ENCODE measurements at places on chromosomes 3 and 15. TPM values are rescaled to one million over a fixed set of nuclear protein-coding genes. Genes with fewer than 3 reads are reported as not detected.

- H3K36me3 ChIP-seq: no peaks in the 10 kb centered on the region
- peaks cover 5% of the 10 kb centered on the region for H3K4me1 ChIP-seq
- no peaks in the 10 kb centered on the region for H3K27me3 ChIP-seq
- H3K4me3 ChIP-seq: no peak overlapping the region
- no peak for DNase-seq
- H3K27ac ChIP-seq: no peak overlapping the region
These were observed 8.1 kb upstream of the CLDN11 start for GRCh38 chr3:170410428-170411029.

The SYNPR gene
- total RNA-seq: not detected

The RARRES1 gene
- total RNA-seq: 1.4 TPM

GRCh38 chr3:142975316-142975995, 12.0 kb upstream of the PAQR9 start:
- no peak overlapping the region for H3K27ac ChIP-seq
- H3K4me1 ChIP-seq: no peaks in the 10 kb centered on the region
- peaks cover 11% of the 10 kb centered on the region for H3K27me3 ChIP-seq

The XXYLT1 gene
- total RNA-seq: 23.7 TPM

The FMN1 gene
- 4.3 TPM for total RNA-seq

GRCh38 chr3:169082076-169082475, 581.4 kb downstream of the MECOM start:
- H3K4me3 ChIP-seq: no peak overlapping the region
- H3K4me1 ChIP-seq: peaks cover 15% of the 10 kb centered on the region
- peaks cover under 1% of the 10 kb centered on the region for H3K36me3 ChIP-seq
- DNase-seq: no peak
- H3K27me3 ChIP-seq: no peaks in the 10 kb centered on the region
- H3K27ac ChIP-seq: peak overlapping the region; percentile 27

DNA sequence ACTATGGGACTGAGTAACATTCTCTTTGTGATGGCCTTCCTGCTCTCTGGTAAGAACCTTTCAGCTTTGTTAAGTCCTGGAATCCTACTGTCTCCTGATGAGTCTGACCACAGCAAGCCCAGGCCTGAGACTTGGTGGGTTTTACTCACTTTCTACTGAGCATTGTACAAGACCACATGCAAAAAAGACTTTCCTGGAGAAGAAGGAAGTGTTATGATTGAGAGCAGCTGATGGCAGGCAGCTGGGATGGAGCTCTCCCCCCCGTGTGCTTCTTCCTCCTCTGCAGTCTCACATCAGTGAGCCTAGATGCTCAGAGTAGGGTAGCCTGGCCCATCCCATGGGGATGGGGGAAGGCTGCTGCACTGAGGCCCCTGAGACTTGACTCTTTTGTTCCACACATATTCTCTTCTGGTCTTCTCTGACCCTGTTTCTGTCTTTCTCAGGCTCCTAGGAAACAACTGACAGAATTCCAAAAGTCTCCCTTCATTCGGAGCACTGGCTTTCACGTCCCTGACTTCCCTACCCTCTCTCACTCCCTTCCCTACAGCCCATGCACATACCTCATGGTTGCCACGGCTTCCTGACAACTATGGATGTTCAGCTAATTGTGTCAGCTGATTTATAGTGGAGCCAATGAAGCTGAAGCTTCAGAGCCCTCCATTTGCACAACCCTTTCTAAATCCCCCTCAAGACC, 36.6 kb downstream of the CD86 start:
- no peaks in the 10 kb centered on the region for H3K36me3 ChIP-seq
- H3K27me3 ChIP-seq: no peaks in the 10 kb centered on the region
- DNase-seq: no peak
- H3K27ac ChIP-seq: no peak overlapping the region

- no peak overlapping the region for H3K27ac ChIP-seq
- peaks cover 12% of the 10 kb centered on the region for H3K4me1 ChIP-seq
- no peak overlapping the region for H3K4me3 ChIP-seq
- no peaks in the 10 kb centered on the region for H3K27me3 ChIP-seq
- no peak for DNase-seq
These were observed 40.6 kb upstream of the C3orf80 start for GRCh38 chr3:160184655-160185054.

DNA sequence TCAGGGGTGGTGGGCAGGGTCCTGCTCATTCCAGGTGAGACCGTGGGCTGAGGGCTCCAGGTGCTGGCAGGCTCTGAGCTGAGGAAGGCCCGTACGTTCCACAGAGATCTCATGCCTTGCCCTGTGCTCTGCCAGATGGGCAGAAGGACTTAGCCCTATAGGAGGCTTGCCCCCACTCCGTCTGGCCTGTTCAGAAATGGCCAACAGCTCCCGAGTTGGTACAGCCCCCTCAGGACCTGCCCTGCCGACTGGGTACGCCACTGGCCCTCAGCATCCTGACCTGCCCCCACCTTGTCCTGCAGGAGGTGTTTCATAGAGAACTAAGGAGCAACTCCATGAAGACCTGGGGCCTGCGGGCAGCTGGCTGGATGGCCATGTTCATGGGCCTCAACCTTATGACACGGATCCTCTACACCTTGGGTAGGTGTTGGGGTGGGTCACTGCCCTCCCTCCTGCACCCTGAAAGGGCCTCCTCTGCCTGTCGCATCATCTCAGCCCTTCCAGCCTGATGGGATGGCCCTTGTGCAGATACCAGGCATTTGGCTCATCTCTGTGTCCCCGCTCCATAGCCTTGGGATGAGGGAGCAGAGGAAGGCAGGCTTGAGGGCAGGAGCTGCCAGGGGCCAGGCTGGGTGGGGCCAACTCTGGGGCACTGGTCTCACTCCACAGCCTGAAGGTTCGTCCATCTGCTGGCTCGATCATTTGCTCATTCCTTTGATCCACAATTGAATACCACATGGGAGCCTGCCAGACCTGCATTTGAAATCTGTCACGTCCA, 14.2 kb downstream of the TMEM43 start:
- no peak for DNase-seq
- H3K4me3 ChIP-seq: no peak overlapping the region
- no peaks in the 10 kb centered on the region for H3K27me3 ChIP-seq
- peaks cover 40% of the 10 kb centered on the region for H3K36me3 ChIP-seq

DNA sequence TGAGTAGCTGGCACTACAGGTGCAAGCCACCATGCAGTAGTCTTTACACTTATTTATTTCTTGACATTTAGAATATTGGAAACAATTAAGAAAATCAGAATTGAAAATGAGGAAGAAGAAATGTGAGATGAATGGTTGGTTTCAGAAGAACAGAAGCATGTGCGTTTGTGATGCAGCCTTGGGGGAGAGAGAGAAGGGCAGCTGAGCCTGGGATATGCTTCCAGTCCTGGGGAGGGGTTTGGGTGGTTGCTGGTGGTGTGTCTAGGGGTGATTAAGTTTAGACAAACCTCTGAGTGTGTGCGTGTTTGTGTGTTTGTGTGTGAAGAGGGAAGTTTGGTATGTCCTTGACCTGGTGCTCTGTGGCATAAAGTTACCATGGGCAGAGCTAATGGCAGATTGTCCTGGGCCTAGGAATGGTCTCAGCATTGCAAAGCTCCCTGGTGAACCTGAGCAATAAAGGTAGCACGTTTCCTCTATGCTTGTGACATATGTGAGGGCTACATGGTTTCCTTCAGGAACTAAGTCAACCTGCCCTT, 35.6 kb downstream of the CTSH start:
- no peaks in the 10 kb centered on the region for H3K27me3 ChIP-seq
- H3K4me3 ChIP-seq: no peak overlapping the region
- H3K4me1 ChIP-seq: peaks cover 4% of the 10 kb centered on the region

The LRRC31 gene
- not detected for total RNA-seq

DNA sequence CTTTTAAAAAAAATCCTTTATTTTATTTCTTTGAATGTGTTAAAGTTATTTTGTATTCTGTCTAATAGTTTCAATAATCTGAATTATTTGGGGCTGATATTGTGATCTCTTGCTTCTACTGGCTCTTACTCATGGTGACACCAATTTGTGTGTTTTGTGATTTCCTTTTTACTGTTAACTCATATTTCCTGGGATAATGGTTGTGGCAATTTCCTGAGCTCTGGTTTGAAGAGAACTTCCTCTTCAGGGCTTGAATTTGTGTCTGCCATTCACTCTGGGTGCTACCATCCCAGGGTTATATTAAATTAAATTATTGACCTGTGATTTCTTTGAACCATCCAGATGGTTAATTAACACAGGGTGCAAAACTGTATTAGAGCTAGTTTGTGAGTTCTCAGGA, 60.4 kb upstream of the RNF7 start:
- no peak overlapping the region for H3K27ac ChIP-seq
- H3K4me1 ChIP-seq: peaks cover 9% of the 10 kb centered on the region
- no peak overlapping the region for H3K4me3 ChIP-seq
- DNase-seq: no peak

DNA sequence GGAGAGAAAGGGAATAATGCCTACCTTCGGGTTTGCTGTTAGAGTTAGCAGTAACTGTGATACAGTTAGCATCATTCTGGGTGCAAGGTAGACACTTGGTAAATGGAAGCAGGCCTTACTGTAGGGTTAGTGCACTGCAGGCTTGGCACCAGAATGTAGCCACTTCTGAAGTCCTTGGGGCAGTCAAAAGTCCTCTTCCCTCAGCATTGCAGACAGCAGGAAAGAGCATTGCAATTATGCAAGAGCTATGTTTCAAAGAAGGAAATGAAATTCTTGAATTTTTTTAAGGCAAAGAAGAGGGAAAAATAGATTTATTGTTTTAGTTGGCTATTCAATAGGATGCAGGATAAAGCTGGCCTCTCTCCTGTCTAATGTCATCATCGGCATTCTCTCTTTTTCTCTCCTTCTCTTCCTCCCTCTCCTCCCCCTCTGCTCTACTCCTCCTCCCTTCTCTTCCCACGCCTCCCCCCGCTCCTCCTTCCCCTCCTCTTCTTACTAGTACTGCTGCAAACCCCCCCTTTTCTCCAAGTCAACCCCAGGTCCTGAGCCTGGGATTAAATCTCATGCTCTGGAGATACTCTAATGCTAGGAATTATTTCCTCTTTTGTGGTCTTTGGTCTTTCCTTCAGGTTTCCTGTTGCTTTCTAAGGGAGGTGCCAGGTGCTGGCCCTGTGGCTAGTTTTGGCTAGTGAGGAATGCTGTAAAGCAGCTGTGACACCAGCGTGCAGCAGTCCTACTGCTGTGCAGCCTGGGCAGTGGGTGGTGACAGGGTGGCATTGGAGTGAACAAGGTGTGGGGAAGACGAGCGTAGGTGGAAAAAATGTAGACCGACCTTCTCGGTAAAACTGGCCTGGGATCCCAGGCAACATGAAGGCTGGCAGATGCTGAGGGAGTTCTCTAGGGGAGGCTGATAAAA, 21.7 kb downstream of the EEFSEC start:
- H3K27me3 ChIP-seq: no peaks in the 10 kb centered on the region
- H3K36me3 ChIP-seq: no peaks in the 10 kb centered on the region
- no peak overlapping the region for H3K4me3 ChIP-seq
- H3K27ac ChIP-seq: no peak overlapping the region
- DNase-seq: no peak
- H3K4me1 ChIP-seq: no peaks in the 10 kb centered on the region

All from esophagus squamous epithelium (tissue), 5 donors.